ENCODE measurements at places on chromosomes 12 and 14.

- no peak for DNase-seq
These were observed 51.2 kb downstream of the SMIM41 start for GRCh38 chr12:52130711-52131110.

- DNase-seq: no peak
These were observed 5.5 kb upstream of the GABARAPL1 start for GRCh38 chr12:10207136-10207535.

DNA sequence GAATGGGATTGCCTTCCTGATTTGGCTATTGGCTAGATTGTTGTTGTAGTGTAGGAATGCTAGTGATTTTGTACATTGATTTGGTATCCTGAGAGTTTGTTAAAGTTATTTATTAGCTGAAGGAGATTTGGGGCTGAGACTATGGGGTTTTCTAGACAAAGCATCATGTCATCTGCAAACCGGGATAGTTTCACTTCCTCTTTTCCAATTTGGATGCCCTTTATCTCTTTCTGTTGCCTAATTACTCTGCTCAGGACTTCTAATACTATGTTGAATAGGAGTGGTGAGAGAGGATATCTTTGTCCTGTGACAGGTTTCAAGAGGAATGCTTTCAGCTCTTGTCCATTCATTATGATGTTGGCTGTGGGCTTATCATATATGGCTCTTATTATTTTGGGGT is 265.7 kb upstream of the MGAT4C start:
- DNase-seq: no peak

GRCh38 chr14:67532998-67533753 is at the start of gene PLEKHH1:
TSS of gene PLEKHH1 (plus strand) at chr14:67533290. CDS start at chr14:67541868, 8,578 bp downstream.
- peak; percentile 72 for DNase-seq

Measured in HCEC 1CT (cell line).